ENCODE measurements at places on chromosomes 7 and 10.

GRCh38 chr7:31705377-31705776, 18.4 kb downstream of the PPP1R17 start:
- no peak for DNase-seq

GRCh38 chr7:51732951-51733350, 416.3 kb upstream of the COBL start:
- no peak for DNase-seq

DNA sequence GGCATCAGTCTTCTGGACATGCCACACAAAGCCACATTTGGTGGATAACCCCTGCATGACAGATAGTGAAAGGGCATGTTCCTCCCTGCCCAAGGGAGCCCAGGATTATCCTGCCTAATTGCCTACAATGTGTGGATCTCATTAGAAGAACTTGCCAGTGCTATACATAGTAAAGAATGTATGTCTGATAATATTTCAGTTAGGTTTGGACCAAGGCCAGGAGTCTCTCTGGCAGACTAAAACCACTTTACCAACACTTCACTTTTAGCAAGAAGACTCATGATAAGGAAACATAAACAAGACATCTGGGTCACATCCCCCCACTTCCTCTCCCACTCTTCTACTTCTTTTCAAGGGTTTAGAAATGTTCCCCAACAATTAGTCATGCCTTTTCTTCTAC, 196.7 kb downstream of the MTERF1 start:
- DNase-seq: no peak

DNA sequence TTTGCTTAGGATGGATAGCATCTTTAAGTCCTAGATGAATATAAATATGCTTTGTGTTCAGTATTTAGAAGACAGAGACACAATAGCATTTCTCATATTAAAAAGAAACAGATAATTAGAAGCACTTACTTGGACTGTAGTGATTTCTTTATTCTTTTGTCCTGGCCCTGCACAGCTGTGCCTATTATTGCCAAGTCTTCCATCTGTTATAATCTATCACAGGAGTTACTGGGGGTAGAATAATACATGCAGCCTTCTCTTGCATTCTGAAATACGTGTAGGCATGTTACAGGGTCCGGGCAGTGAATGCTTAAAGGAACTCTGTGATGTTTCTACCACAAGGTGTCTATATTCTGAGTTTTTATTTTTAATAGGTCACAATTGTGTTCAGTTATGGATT, 461.5 kb upstream of the COBL start:
- no peak for DNase-seq

GRCh38 chr10:3691482-3691881, 93.5 kb downstream of the KLF6 start:
- no peak for DNase-seq

GRCh38 chr7:27083646-27084045, 12.2 kb downstream of the HOXA1 start:
- DNase-seq: no peak

DNA sequence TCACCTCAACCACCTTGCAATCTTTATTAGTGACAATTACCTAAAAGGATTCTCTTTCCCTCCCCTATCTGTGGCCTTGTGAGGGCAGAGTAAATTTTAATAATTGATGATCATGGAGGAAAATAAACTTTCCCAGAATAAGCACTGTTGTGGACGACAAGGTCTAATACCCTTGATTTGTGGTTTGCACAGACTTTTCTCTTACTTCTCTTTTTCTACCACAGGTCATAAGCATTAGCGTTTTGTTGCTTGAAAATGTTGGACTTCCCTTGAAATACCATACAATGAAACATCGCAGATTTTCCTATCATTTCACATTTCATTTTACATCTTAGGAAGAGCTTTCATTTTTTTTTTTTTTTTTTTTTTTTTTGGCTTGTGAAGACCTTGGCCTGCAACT, 188.1 kb upstream of the TMEM72 start:
- no peak for DNase-seq

- no peak for DNase-seq
Observed at GRCh38 chr7:85512790-85513189, 325.9 kb upstream of the SEMA3D start.

DNA sequence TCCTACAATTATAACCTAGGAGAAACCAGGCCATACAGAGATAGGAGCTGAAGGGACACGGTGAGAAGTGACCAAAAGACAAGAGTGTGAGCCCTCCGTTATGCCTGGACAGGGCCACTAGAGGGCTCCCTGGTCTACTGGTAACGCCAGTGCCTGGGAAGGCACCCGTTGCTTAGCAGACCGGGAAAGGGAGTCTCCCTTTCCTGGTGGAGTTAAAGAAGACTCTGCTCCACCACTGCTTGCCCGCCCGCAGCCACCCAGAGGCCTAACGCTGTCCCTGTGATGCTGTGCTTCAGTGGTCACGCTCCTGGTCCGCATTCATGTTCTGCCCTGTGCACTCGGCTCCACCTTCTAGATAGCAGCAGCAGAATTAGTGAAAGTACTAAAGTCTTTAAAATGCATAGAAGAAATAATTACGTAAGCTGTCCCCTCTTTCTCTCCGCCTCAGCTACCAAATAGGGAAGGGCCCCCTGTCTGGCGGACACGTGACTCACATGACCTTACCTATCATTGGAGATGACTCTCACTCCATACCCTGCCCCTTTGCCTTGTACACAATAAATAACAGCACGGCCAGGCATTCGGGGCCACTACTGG, 34.8 kb downstream of the GRID2IP start:
- DNase-seq: no peak

DNA sequence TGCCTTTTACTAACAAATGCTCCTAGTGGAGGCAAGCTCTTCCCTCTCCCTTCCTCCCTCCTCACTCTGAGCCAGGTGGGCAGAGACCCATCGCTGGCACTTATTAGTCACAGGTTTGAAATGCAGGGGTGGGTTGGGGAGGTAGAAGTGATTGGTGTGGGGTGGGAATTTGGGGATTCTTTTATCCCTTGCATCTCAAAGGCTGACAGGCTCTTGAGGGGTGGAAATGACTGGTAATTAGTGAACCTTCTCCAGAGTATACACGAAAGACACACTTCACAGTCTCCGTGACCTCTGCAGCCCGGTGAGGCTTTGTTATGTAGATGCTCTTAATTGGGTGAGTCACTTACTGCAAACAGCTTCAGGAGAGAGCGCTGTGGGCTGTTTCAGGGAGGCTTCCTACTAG, 13.9 kb upstream of the LRMDA start:
- no peak for DNase-seq

- DNase-seq: no peak
Observed at GRCh38 chr10:50512743-50513416, 110.9 kb downstream of the SGMS1 start.

DNA sequence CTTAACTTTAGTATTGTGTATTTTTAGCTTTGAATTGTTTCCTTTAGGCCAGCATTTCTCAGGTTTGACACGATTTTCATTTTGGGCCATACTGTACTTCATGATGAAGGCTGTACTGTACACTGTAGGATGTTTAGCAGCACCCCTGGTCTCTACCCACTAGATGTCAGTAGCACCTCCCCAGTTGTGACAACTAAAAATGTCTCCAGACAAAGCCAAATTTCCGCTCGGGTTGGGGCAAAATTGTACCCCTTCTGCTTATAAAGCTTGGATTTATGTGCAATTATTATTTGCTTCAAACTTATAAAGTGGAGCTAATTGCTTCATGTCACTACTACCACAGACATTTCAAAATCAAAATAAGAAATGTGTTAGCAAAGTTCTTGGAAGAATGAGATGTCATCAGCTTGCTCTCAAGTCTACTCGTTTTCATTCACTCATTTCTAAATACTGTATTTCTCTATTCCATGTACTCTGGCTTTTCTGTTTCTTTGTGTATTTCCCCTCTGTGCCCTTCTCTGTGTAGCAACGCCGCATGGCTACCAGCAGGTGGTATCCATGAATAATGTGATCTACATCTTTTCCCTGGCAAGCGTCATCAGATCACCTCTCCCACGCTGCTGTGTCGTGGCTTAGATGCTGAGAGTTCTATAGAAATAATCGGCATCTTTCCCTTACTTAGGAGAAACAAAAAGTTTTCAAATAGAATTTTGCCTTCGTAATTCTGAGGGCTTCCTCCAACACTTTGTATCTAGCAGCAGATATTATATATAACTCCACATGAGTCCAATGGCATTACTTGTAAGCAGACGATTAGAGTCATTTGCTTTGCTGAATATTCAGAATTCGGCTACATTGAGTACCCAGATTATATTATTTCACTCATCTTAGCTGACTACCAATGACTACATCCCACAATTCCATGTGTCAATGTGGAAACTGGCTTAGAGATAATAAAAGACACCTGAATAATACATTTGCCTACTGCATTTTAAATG, 47.8 kb upstream of the CALCR start:
- no peak for DNase-seq

DNA sequence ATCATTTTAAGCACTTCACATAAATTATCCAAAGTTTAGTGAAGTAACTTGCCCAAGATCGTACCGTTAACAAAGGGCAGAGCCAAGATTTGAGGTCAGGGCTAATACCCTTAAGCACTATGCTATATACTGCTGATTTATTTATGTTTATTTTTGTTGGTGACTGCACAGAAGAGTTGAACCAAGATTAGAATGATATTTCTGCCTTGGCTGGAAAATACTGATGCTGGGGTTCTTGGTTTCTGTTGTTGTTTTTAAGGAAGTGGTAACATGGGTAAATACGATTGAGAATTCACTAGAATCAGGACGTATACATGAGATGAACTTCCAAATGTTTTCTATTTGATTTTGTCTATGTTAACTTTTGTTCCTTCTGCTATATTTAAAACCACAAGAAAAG, 9.3 kb downstream of the ADD3 start:
- no peak for DNase-seq

- DNase-seq: no peak
Observed at GRCh38 chr10:110632591-110633215, 11.4 kb upstream of the RBM20 start.

DNA sequence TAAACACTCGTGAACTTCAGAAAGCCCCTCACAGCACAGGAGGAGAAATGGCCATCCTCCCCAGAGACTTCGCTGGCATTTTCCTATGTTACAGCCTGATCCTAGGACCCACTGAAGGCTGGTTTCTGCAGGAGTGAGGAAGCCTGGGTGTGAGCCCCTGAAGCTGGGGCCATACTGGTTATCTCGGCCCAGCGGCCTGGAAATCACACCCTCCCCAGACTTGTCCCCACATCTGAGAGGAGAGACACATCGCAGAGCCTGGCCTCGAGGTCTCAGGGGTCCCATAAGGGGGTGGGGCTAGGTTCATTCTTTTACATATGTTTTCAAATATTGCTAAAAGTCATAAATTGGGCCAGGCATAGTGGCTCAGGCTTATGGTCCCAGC, 17.5 kb upstream of the RET start:
- no peak for DNase-seq

GRCh38 chr10:31011665-31012022, 20.0 kb downstream of the ZNF438 start:
- no peak for DNase-seq

DNA sequence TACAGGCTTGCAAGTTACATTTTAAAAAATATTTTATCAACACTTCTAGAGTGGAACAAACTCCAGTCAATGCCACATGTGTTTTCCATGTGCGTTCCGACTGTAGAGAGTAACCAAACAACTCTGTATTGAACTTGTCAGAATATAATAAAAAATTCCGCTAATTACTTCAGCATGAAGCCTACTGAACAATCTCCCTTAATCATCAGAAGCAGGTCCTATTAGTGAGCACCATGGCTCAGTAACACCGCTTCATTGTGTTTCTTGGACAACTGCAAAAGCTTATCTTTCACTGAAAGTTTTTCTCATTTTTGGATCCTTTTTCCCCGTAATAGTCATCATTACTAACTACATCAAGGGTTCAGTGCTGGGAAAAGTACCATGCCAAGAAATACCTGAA, 117.0 kb downstream of the MKX start:
- DNase-seq: no peak

DNA sequence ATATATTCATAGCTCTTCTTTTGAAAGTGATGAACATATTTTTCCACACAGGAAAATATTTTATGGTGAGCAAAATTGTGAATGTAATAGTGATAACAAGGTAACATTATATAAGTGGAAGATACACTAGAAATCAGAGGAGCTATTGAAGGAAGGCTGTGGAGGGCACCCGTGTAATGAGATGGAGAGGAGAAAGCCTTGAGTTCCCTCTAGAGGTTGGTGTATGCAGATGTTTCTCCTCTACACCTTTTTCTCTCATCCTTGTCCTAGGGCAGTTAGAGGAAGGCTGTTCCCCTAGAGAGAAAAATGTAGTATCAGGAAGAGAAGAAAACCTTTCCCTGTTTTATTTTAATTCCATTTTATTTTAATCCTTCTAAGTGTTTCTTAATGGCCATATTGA, 54.6 kb upstream of the NRG3 start:
- DNase-seq: no peak

- no peak for DNase-seq
Observed at GRCh38 chr10:22476601-22477321, 131.5 kb downstream of the SPAG6 start.

DNA sequence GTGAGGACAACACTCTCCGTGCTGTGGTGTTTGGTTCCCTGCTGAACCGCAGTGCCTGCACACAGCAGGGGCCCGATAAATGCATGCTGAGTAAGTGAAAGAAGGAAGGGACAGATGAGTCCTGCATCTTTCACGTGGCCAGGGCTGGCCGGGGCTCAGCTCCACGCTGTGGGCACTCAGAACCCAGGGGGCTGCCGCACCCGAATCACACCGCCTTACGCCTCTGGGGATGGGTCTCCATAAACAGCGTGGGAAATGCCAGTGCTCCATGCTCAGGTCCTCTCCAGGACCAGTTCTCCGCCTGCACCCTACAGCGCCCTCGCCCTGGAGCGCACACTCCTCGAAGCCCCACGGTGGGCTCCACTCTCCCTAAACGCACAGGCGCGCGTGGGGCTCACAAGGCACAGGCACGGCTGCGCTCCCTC, 38.1 kb downstream of the RASGEF1A start:
- DNase-seq: no peak

DNA sequence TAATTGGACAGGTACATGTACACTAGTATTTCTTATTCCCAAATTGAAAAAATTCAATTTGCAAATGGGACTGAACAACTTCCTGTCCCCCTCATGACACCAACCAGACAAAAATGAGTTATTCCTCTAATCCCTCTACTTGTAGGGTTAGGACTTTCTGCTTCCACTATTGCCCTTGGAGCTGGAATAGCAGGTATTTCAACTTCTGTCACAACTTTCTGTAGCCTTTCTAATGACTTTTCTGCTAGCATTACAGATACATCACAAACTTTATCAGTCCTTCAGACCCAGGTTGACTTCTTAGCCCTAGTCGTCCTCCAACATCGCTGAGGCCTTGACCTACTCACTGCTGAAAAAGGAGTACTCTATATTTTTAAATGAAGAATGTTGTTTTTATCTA, 6.4 kb downstream of the CYP3A7 start:
- no peak for DNase-seq

DNA sequence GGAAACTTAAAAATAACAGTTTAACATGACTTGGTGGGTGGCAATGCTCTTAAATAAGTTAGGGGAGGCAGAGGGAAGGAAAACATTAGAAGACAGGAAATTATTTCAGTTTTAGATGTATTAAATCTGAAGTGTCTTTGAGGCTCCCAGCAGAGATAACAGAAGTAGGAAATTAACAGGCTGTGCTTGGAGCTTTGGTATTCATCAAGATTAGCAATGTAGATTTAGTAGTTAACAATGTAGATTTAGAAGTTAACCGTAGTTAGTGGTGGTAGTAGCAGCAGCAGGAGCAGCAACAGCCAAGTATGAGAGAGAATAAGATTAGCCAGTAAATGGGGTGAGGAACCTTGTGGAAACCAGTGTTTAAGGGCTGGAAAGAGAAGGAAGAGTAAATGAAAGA, 48.7 kb upstream of the UBN2 start:
- DNase-seq: no peak

All from stimulated activated CD8-positive, alpha-beta memory T cell treated with anti-CD3 and anti-CD28 coated beads, Interleukin-7, amount 100 ng/mL, for 48 hours (primary cell).